Kidney epithelial cell (primary cell): ENCODE measurements at places on chromosomes 7 and 10.

DNA sequence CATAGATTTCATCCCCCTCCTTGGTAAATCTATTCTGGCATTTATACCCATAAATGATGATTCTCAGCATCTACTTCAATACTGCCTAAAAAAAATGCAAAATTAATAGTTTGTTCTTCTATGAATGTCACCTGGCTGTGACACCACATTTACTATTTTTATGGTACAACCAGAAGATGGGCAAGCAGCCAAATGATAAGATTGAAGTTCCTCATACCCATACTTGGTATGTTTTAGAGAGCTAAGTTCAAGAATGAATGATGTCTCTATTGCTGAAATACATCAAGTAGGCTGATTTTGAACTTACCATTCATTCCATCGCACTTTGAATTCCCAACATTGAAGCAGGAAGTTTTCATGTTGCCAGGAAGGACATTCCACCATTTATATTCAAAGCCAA is 134.2 kb downstream of the ELAPOR2 start:
- DNase-seq, result no peak

- DNase-seq, result no peak
These were observed 24.3 kb upstream of the ITGB8 start for GRCh38 chr7:20306180-20306946.

GRCh38 chr7:29350351-29350750 is 155.8 kb downstream of the CHN2 start:
- no peak for DNase-seq

DNA sequence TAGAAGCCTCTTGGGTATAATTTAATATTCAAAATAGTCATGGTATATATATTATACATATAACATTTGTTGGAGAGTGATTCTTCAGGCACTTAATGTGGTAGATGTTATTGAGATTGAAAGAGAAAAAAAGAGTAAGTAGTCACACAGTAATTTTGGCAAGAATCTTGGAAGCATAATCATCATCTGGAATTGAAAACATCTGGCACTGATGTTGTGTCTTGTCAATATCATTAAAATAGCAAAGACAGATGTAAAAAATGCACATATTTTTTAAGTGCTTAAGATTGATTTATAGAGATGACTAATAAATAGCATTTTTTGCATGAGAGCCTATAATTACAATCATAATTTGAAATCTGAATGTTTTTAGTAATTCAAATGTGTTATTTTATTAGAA is 9.5 kb downstream of the SEMA3D start:
- no peak for DNase-seq

DNA sequence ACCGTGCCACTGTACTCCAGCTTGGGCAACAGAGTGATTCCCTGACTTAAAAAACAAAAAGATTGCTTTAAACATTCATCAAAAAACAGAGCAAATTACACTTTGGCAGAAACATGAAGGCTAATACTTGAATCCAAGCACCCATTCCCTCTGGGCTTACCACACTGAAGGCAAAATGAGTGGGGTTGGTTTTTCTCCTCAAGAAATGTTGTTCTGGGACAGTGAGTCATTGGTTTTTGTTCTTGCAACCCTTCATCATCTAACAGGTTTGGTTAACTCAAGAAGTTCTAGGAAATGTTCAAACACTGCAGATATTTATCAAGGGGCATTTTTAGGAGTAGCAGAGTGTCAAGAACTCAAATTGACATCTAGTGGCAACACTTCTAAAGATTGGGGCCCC is 60.5 kb downstream of the KIAA1217 start:
- DNase-seq, result no peak

DNA sequence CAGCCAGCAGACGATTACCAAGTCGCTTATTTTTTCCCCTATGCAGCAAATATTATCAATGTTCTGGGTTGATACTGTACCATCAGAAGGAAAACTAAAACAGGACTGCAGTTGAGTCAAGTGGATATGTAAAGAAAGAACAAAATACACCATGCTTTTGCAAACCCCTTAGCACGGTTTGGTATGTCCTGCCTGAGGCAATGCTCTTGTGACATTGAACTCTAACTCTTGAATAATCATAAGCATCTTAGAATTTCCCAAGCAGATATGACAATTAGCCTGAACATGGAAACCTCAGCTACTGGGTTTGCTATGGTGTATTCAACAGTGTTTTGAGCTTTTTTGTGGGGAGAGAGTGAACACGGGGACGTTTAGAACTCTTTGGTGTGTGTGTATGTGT is 107.4 kb downstream of the ETV1 start:
- no peak for DNase-seq
